Glutamatergic neuron (in vitro differentiated cells): ENCODE measurements at places on chromosomes 5 and 9. TPM values are rescaled to one million over a fixed set of nuclear protein-coding genes. Genes with fewer than 3 reads are reported as not detected.

- H3K27me3 ChIP-seq, result peaks cover 6% of the 10 kb centered on the region
- no peak for DNase-seq
- H3K4me3 ChIP-seq, result no peak overlapping the region
- H3K27ac ChIP-seq, result no peak overlapping the region
Observed at GRCh38 chr5:16812911-16813310, 123.2 kb downstream of the MYO10 start.

DNA sequence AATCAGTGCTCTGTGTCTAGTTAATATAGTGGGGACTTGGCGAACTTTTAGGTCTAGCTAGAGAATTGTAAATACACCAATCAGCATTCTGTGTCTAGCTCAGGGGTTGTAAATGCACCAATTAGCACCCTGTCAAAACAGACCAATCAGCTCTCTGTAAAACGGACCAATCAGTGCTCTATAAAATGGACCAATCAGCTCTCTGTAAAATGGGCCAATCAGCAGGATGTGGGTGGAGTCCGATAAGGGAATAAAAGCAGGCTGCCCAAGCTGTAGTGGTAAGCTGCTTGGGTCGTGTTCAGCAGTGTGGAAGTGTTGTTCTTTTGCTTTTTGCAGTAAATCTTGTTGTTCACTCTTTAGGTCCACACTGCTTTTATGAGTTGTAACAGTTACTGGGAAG, 3.6 kb upstream of the OTULINL start:
- no peaks in the 10 kb centered on the region for H3K27me3 ChIP-seq
- no peaks in the 10 kb centered on the region for H3K36me3 ChIP-seq
- H3K4me1 ChIP-seq, result no peaks in the 10 kb centered on the region
- no peak for DNase-seq

DNA sequence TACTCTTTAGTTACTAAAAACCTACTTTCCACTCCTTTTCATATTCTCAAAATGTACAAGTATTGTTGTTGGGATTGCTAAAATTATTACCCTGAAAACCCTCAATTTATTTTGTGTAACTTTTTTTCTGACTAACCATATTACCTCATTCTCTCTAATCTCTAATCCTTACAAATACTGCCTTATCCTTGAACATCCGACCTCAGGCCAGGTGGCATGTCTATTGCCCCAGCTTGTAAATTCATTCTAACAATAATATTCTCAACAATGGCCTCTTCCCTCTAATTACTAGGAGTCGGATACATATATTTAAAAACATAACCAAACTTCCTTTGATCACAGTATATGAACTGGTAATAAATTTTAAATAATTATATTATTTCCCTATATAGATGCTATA, 25.8 kb downstream of the ARL15 start:
- DNase-seq, result no peak
- H3K4me3 ChIP-seq, result no peak overlapping the region
- peaks cover 2% of the 10 kb centered on the region for H3K27me3 ChIP-seq
- peaks cover 4% of the 10 kb centered on the region for H3K36me3 ChIP-seq
- H3K4me1 ChIP-seq, result peaks cover 11% of the 10 kb centered on the region

GRCh38 chr5:71924325-71924724, 182.9 kb upstream of the MAP1B start:
- H3K27ac ChIP-seq, result no peak overlapping the region
- peaks cover 2% of the 10 kb centered on the region for H3K27me3 ChIP-seq
- peaks cover 8% of the 10 kb centered on the region for H3K4me1 ChIP-seq
- H3K36me3 ChIP-seq, result no peaks in the 10 kb centered on the region

SPATA31D1 gene
- not detected for total RNA-seq
